Stimulated activated CD8-positive, alpha-beta memory T cell treated with anti-CD3 and anti-CD28 coated beads, Interleukin-7, amount 100 ng/mL, for 1 hour (primary cell): ENCODE measurements at places on chromosomes 5 and 9.

- DNase-seq, result no peak
Measured at GRCh38 chr5:82525626-82526025, 247.5 kb upstream of the RPS23 start.

DNA sequence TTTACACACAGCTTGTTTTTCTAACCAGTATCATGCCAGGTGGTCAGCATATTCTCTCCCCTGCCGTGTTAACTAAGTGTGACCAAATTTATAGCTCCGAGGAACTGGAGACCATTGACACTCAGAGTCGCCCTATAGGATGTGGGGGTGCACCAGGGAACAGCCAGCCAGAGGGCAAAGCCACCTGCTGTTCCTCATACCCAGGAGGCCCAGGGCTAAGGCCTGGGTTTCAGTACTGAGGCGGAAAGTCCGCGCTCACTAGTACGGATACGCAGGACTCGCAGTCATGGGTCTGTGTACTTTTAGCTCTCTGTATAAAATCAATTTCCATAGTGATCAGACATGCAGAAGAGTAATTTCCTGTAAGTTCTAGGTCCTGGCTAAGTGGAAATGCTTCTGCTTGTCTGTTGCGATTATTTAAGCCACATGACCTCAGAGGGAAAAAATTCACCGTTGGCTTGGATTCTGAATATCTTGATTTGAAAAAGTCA is 247.0 kb downstream of the AOPEP start:
- DNase-seq, result no peak

GRCh38 chr5:137072361-137073115 is 426.6 kb downstream of the SPOCK1 start:
- DNase-seq, result no peak

DNA sequence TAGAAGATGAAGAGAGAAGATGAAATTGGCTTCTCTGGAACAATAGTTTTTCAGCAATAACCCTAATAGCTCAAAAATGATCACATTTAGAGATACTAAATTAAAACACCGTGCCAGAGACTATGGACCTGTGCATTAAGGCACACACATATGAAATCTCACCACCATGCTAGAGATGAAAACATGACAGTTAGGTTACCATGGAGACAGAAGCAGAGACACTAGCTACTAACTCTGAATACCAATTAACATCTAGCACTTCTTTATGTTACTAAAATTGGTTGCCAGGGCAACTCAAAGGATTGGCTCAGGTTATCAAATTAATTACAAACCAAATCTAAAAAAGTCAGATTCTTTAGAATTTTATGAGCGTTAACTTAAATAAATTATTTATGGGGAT is 337.7 kb downstream of the PLK2 start:
- DNase-seq, result no peak

DNA sequence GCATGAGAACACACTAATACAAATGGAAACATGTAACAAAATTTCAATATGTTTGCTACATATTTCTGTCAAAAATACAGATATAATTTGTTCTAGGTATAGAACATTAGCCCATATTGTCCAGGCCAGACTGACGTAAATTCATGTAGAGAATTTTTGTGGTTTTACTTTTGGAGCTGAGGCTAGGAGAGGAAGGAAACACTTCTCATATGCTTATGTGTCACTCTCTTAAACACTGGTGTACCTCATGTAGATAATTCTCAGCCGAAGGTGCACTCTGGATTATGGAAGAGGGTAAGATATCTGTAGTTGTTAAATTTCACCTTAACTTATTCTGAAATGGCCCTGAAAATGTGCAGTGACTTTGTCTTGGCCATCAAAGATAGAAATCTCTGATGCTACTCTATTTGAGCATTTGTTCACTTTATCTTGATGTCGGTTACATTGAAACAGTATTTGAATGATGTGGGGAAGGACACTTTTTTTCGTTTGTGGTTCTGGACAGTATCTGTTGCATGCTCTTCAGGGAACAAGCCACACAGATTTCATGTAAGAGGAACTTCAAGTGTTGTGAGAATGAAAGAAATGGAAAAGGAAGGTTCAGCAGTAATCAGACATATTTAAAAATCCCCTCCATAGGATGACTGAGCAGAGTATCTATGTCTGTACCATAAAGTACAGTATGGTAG is 202.7 kb downstream of the SPATA31D1 start:
- no peak for DNase-seq

GRCh38 chr9:126646162-126646561 is 32.4 kb downstream of the LMX1B start:
- no peak for DNase-seq

- DNase-seq, result peak; percentile 10
Measured at GRCh38 chr9:69421908-69422801, 97.1 kb downstream of the ENTREP1 start.

DNA sequence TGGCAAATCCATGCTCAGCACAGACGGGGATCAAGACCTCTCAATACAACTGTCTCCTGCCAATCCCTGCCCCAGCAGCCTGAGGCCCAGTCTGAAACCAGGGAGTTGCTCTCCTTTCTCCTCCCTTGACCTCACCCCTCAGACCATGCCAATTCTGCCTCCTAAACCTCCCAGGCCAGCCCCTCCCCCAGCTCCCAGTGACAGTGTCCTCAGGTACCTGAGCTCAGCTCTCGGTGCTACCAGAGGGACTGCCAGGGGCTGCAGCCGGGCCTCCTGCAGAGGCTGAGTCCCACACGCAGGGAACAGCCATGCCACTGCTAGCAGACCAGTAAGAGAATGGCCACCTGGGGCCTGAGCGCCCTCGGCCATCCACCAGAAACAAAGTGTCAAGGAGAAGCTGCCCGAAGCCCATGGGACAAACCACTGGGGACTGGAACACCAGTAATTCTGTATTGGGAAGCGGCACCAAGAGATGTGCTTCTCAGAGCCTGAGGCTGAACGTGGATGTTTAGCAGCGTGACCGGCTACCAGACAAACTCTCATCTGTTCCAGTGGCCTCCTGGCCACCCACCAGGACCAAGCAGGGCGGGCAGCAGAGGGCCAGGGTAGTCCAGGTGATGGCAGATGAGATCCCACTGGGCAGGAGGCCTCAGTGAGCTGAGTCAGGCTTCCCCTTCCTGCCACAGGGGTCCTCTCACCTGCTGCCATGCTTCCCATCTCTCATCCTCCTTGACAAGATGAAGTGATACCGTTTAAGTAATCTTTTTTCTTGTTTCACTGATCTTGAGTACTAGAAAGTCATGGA is 557 bp upstream of the IL3 start:
- DNase-seq, result no peak

GRCh38 chr5:180390441-180391190 is 37.5 kb upstream of the GFPT2 start:
- no peak for DNase-seq

DNA sequence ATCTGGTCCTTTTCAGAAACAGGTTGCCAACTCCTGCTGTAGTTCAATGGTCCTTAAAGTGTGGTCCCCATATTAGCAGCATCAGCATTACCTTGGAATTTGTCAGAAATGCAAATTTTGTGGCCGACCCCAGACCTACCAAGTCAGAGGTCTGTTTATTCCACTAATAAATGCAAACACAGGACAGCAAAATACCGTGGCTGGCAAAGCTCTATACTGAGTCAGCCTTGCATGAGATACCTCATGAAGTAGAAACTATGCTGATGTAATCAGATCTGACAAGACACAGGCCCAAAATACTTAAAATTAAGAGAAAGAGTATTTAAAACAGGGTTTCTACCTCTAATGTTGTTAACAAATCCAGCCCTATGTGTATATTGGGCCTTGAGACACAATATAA is 3.0 kb downstream of the GOLM1 start:
- DNase-seq, result no peak
